MCF 10A (cell line): ENCODE measurements at places on chromosomes 7 and 10. TPM values are rescaled to one million over a fixed set of nuclear protein-coding genes. Genes with fewer than 3 reads are reported as not detected.

The CRYGN gene
- not detected in 2 replicates for total RNA-seq

The CPN1 gene
- not detected in 2 replicates for total RNA-seq

The RPEL1 gene
- total RNA-seq, result not detected in 2 replicates

The OR6V1 gene
- not detected in 2 replicates for total RNA-seq

The CALHM3 gene
- total RNA-seq, result not detected in 2 replicates

The EN2 gene
- total RNA-seq, result not detected in 2 replicates

The AUTS2 gene
- total RNA-seq, result 1.3 and 1.8 TPM in 2 replicates

The ENKUR gene
- total RNA-seq, result 0.33 and 0.47 TPM in 2 replicates

The NEUROD6 gene
- not detected in 2 replicates for total RNA-seq

The GIMAP1 gene
- not detected in 2 replicates for total RNA-seq

The ASAH2 gene
- total RNA-seq, result 3.9 and 7.4 TPM in 2 replicates

The HPSE2 gene
- total RNA-seq, result not detected in 2 replicates

The EMX2 gene
- not detected in 2 replicates for total RNA-seq

The PKD1L1 gene
- total RNA-seq, result 0.25 TPM in 1 of 2 replicates, not detected in the other

The OR13A1 gene
- not detected in 2 replicates for total RNA-seq

The DNAH11 gene
- 0.81 and 0.91 TPM in 2 replicates for total RNA-seq

The MRPS16 gene
- 203 and 247 TPM in 2 replicates for total RNA-seq

The LIPN gene
- total RNA-seq, result not detected in 2 replicates

The LAMTOR4 gene
- total RNA-seq, result 76.6 and 87.3 TPM in 2 replicates

The SH2D4B gene
- total RNA-seq, result not detected in 2 replicates
